ENCODE measurements at places on chromosomes 5 and 9. TPM values are rescaled to one million over a fixed set of nuclear protein-coding genes. Genes with fewer than 3 reads are reported as not detected.

GRCh38 chr5:134846641-134846960 is 833 bp downstream of the C5orf24 start:
- no peak for DNase-seq
- no peaks in the 10 kb centered on the region for H3K27me3 ChIP-seq
- 0 out of 2 replicates have a peak, but pooled peaks cover 8% of the 10 kb centered on the region for H3K36me3 ChIP-seq
- H3K4me3 ChIP-seq = peak overlapping the region; percentile 83
- H3K4me1 ChIP-seq = no peaks in the 10 kb centered on the region
- no peak overlapping the region for H3K27ac ChIP-seq

- no peak for DNase-seq
- peaks cover 3% of the 10 kb centered on the region for H3K4me1 ChIP-seq
- H3K4me3 ChIP-seq = no peak overlapping the region
- no peaks in the 10 kb centered on the region for H3K36me3 ChIP-seq
Observed at GRCh38 chr9:110029429-110029955, 178.5 kb downstream of the C9orf152 start.

FAM221B gene
- total RNA-seq = not detected

DNA sequence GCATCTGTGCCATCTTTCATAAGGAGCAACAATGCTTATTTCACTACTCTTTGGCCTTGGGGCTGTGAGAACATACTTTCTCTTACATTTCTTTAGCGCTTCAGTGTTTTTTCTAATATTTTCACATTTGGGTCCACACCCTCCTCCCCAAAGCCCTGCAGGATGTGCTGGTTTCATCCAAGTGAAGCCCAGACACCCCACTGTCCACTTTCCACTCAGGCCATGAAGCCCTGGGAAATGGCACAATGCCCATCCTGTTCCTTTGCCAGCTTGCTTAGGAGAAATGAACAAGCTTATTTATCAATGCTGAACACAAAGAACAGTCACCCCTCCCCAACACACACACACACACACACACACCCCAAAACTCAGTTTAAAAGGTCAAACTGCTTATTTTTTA is 17.3 kb upstream of the TMOD1 start:
- H3K4me1 ChIP-seq = no peaks in the 10 kb centered on the region
- no peak overlapping the region for H3K4me3 ChIP-seq
- H3K27ac ChIP-seq = no peak overlapping the region
- DNase-seq = no peak

DNA sequence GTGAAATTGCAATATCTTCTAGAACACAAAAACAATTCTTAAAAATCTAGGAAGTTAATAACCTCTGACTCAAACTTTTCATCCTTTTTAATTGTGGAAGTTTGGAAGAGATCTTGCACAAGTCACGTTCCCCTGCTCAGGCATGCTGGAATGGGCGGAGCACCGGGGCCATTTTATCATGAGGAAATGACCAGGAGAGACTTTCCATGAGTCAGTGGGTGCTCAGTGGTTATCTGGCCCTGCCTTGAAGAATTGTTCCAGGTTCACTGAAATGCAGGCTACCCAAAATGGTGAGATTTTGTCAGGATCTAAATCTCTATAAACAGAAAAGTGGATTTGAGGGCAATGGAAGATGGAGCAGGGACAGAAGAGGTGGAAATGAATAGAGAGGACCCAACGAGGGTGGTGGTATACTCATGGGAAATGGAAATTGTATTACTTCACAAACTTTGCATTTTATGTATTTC is 61.2 kb downstream of the FYB1 start:
- no peaks in the 10 kb centered on the region for H3K4me1 ChIP-seq
- H3K27ac ChIP-seq = no peak overlapping the region
- DNase-seq = no peak
- no peaks in the 10 kb centered on the region for H3K27me3 ChIP-seq

NTRK2 gene
- total RNA-seq = not detected

ERAP2 gene
- total RNA-seq = not detected

- H3K4me1 ChIP-seq = peaks cover 5% of the 10 kb centered on the region
- H3K27me3 ChIP-seq = 0 out of 2 replicates have a peak, but pooled peaks cover 2% of the 10 kb centered on the region
Observed at GRCh38 chr5:142770650-142771609, 753 bp downstream of the ARHGAP26 start.

DNA sequence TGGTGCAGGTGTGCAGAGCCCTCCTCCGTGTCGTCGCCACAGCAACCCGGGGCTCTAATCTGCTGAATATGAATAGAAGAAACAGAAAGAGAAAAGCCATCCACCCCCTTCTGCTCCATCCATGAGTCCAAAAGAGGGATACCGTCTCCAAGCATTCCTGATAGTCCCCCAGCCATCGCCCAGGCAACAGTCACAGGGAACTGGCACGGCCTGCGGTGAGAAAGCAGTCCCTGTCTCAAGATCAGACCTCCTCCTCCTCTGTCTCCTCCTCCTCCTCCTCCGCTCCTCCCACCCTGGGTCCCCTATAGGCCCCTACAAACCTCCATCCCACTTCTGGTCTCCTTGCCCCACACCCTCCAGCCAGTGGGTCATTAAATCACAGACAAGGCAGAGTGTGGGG is 308.1 kb upstream of the MPDZ start:
- H3K4me1 ChIP-seq = peaks cover 5% of the 10 kb centered on the region
- H3K27ac ChIP-seq = no peak overlapping the region
- peak; percentile 38 for DNase-seq
- H3K27me3 ChIP-seq = no peaks in the 10 kb centered on the region

PCDHB3 gene
- total RNA-seq = 2.3 TPM

- H3K36me3 ChIP-seq = no peaks in the 10 kb centered on the region
- peak; percentile 70 for DNase-seq
- H3K4me3 ChIP-seq = peak within 1 kb of the TSS; percentile 82
Observed at GRCh38 chr9:132409828-132410528, at the start of gene CFAP77. CFAP77 (plus strand) TSS chr9:132410211; CDS start chr9:132410272, 61 bp downstream.

MAP3K1 gene
- 11.1 TPM for total RNA-seq

PRSS3 gene
- total RNA-seq = not detected

DNA sequence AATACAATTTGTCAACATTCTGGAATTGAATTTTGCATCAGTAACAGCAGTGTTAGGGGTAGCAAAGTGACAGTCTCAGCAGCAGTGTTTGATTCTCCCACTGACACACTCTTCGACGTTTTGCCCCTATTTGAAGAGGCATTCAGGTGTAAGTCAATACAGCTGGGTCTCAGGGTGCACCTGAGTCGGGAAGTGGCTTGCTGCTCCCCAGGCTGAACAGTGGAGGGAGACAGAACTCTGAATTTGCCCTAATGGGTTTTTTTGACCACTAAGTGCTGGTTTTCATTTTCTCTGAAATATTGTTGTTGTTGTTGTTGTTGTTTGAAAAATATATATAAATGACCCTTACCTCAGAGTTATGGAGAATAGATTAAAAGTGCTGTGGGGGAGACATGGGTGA is 223.2 kb downstream of the TLR4 start:
- no peaks in the 10 kb centered on the region for H3K4me1 ChIP-seq
- no peak overlapping the region for H3K27ac ChIP-seq
- no peaks in the 10 kb centered on the region for H3K36me3 ChIP-seq

DNA sequence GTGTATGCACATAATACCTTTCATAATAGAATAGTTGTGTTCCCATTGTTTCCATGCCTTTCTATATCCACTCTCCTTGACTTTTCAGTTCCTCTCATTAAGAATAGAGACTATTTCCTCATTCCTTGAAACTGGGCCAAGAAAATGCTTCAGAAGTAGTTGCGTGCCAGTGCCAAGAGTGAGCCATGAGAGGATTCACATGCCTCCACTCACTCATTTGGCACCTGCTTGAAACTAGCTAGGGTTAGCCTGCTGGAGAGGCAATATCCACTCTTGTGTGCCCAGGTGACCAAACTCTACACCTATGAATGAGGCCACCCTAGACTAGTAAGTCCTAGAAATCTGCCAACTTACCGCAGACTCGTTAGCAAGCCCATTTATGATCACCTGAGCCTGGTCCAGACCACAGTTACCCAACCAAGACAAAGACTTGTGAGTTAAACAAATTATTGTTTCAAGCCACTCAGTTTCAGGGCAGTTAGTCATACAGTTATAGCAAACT is 276.3 kb downstream of the EPB41L4A start:
- DNase-seq = no peak
- H3K4me1 ChIP-seq = no peaks in the 10 kb centered on the region
- no peaks in the 10 kb centered on the region for H3K36me3 ChIP-seq
- no peak overlapping the region for H3K27ac ChIP-seq

DNA sequence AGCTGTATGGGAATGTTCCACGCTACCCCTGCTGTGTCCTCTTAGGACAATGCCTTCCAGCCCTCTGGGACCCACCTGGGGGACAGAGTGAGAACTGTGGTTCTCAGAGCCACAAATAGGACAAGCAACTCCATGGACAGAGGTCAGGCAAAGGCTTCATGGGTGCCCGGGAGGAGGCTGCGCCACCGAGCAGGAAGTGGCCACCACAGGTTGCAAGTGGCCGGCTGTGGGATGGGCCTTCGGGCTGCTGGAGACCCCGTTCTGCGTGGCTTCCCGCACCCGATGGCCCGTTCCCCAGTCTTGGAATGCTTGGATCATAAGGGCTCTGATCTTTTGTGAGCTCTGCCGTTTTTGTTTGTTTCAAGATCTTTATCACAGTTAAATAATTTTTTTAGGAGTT is 118.8 kb downstream of the BOD1 start:
- peak; percentile 28 for DNase-seq
- no peak overlapping the region for H3K4me3 ChIP-seq
- H3K4me1 ChIP-seq = peaks cover 2% of the 10 kb centered on the region
- no peaks in the 10 kb centered on the region for H3K27me3 ChIP-seq
- no peaks in the 10 kb centered on the region for H3K36me3 ChIP-seq
- no peak overlapping the region for H3K27ac ChIP-seq

DNA sequence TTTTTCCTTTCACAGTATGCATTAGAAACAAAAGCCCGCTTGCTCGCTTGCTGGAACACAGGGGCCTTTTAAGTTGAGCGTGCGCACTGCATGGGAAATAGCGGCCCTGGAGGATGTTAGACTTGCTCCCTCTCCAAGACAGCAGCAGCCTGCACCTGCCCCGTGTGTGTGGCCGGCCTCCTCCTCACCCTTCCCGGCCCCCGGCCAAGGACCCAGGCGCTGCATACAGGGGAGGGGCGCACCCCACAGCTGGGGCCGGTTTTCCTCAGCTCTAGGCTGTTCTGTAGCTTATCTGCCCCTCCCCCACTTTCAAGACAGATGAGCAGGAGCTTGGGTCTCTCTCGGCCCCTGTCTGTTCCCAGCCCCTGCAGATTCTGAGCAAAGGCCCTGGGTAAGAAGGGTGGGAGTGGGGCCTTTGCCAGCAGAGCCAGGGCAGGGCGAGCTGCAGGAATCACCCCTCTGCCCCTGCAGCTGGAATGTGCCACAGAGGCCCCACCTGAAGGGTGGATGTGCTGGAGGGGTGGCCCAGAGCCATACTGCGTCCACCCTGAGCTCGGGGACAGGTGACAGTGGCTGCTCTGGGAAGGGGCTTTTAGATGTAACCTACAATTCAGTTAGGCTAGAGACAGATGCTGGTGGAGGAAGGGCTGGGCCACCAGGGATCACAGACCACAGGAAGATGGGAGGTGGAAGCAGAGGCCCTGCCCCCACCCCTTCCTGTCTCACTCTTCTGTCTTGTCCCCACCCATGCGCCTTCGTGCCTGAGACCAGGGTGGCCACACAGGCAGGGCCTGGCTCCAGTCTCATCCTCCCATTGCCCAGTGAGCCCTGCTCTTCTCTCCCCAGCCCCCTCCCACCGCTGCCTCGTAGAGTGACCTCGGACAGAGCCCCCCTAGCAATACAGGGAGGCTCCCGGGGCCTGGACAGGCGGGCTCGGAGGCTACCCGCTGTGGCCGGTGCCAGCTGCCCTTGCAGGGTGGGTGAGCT is 132.4 kb downstream of the DAB2IP start:
- peaks cover 2% of the 10 kb centered on the region for H3K4me1 ChIP-seq
- H3K4me3 ChIP-seq = no peak overlapping the region
- peak; percentile 46 for DNase-seq
- H3K27me3 ChIP-seq = no peaks in the 10 kb centered on the region

DNA sequence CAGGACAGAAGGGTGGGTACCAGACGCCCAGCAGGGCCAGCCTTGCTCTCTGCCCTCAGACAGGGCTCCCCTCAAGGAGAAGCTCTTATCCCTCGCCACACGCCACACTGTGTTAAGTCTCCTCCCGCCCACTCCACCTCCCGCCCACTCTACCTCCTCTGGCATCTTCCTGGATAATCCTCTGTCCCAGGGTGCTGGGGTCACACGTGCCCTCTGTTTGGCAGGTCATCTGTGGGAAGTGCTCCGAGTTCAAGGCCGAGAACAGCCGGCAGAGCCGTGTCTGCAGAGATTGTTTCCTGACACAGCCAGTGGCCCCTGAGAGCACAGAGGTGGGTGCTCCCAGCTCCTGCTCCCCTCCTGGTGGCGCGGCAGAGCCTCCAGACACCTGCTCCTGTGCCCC is 26.0 kb upstream of the SUSD3 start:
- no peaks in the 10 kb centered on the region for H3K4me1 ChIP-seq
- H3K36me3 ChIP-seq = no peaks in the 10 kb centered on the region
- no peak for DNase-seq

- peaks cover 7% of the 10 kb centered on the region for H3K36me3 ChIP-seq
- H3K4me1 ChIP-seq = 0 out of 2 replicates have a peak, but pooled peaks cover 3% of the 10 kb centered on the region
- no peak overlapping the region for H3K27ac ChIP-seq
- H3K27me3 ChIP-seq = peaks cover 7% of the 10 kb centered on the region
- DNase-seq = no peak
Observed at GRCh38 chr9:131960311-131960710, 119.4 kb downstream of the MED27 start.

TYRP1 gene
- total RNA-seq = not detected

GRCh38 chr5:118017536-118017935 is 970.8 kb downstream of the DTWD2 start:
- H3K27ac ChIP-seq = no peak overlapping the region
- no peaks in the 10 kb centered on the region for H3K27me3 ChIP-seq
- no peak overlapping the region for H3K4me3 ChIP-seq
- no peaks in the 10 kb centered on the region for H3K4me1 ChIP-seq

EIF4E1B gene
- total RNA-seq = 1.3 TPM

UBQLN1 gene
- 116 TPM for total RNA-seq

SH3TC2 gene
- total RNA-seq = not detected

DNA sequence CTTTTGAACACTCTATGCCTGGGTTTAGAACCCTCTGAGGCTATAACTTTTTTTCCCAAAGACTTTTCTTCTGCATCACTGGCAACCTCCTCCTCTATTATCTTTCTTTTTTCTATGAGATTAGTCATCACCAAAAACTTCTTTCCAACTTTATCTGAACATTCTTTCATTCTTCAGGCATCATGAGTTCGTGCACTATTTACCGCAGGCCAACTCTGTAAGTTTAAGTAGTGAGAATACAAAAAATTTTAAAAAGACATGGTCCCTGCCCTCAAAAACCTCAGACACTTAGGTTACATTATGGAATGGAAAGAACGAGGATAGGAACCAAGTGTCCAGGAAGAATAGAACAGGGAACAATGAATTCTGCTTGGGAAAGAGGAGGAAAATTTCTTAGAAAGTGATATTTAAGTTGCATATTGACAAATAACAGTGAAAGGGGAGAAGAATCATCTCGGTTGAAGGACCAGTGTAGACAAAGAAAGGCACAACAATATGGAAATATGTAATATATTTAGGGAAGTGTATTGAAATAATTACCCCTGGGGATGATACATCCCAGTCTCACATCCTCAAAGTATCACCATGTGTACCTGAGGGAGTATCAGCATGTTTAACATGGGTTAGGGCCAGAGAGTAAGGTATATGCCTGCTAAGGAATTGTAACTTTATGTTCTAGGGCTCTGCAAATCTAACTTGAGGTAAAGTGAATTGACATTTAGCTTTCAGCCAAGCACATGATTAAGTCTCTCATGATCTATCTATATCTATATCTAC is 196.5 kb upstream of the NREP start:
- H3K27me3 ChIP-seq = no peaks in the 10 kb centered on the region
- H3K27ac ChIP-seq = no peak overlapping the region
- H3K4me3 ChIP-seq = no peak overlapping the region
- H3K4me1 ChIP-seq = no peaks in the 10 kb centered on the region
- no peaks in the 10 kb centered on the region for H3K36me3 ChIP-seq

All from H9 (cell line).